ENCODE measurements at places on chromosomes 11 and 22. TPM values are rescaled to one million over a fixed set of nuclear protein-coding genes. Genes with fewer than 3 reads are reported as not detected.

Gene CRYBB1
- total RNA-seq, result not detected

Gene ZDHHC5
- total RNA-seq, result 70.4 TPM

Gene KRTAP5-7
- total RNA-seq, result not detected

GRCh38 chr11:74154620-74155281 is 16.1 kb downstream of the C2CD3 start:
- peak; percentile 13 for DNase-seq
- H3K4me3 ChIP-seq, result no peak overlapping the region
- H3K36me3 ChIP-seq, result peaks cover 25% of the 10 kb centered on the region
- H3K4me1 ChIP-seq, result peaks cover 44% of the 10 kb centered on the region
- H3K27me3 ChIP-seq, result no peaks in the 10 kb centered on the region

DNA sequence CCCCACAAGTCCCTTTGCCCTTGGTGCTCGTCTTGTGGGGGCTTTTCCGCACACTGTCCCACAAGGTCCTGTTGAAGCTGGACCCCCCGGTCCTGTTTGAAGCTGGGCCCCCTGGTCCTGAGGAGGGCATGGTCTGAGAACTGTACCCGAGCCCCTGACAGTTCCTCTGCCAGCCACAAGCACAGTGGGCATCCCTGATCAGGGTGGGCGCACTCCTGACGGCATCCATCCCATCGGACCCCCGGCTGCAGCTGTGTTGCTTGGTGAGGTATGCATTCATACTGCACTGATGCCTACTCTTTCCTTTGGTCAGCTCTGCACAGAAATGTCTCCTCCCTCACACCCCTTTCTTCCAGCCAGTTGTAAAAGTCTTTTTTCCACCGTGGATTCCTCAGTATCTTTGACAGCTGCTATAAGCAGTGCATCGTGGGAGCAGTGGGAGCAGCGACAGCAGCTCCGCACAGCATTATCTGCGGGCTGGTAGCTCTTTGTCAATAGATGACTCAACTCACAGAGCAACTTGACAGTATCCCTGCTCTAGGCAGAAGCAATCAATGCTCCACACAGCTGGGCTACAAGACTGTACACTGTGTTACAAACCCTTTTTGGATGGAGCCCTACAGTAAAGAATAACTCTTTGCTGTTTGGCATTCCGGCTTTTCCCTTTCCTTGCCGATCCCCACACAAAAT is 1030.8 kb upstream of the CCDC90B start:
- no peak for DNase-seq
- no peak overlapping the region for H3K27ac ChIP-seq
- H3K36me3 ChIP-seq, result no peaks in the 10 kb centered on the region

Gene MYO7A
- total RNA-seq, result not detected

DNA sequence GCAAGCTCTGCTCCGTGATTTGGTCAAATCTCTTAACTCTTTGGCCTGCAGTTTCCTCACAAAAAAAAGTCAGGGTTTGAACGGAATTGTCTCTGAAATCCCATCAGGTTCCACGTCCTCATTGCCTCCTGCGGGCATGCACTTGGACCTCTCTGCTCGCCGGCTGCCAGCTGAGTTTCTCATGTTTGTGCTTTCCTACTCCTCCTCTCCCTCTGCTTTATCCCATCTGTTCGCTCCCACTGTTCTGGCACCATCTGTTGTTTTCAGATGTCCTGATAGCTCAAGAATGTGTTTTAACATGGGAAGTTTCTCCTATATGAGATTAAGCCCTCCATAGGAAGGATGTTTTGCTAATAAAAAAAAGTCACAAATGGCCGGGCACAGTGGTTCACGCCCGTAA is 49.4 kb upstream of the ARHGAP42 start:
- peaks cover 22% of the 10 kb centered on the region for H3K4me1 ChIP-seq
- H3K36me3 ChIP-seq, result no peaks in the 10 kb centered on the region
- H3K27ac ChIP-seq, result no peak overlapping the region
- H3K27me3 ChIP-seq, result peaks cover 1% of the 10 kb centered on the region
- no peak for DNase-seq

DNA sequence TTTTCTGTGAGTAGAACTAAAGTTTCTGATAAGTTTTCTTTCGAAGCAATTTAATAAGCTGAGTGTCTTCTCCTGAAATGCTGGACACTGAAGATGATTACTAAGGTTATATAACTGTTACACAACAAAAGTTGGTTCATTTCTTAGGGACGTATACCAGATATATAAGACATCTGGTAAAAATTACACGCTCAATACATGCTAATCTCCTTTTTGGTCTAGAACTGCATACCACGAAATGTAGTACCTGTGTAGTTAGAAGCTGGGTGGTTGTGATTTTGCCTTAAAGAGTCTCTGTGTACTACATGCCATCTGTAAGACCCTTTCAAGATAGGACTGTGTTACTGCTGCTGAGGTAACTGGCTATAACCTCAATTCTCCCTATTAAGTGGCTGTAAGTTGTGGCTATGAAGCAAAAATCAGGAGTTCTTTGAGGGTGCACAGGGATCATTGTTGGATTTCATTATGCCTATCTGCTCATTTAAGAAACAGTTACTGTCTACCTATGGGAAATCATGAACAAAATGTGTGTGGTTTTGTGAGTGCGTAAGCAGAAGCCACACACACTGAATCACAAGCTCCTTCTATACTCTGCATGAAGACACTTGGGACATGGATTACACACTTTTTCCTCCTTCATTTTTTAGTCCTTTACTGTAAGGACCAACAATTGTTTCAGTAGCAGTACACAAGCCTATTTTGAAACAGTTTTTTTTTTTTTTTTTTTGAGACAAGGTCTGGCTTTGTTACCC is 195.9 kb downstream of the SWAP70 start:
- peak overlapping the region; percentile 82 for H3K27ac ChIP-seq
- H3K4me3 ChIP-seq, result peak overlapping the region; percentile 41
- H3K4me1 ChIP-seq, result peaks cover 73% of the 10 kb centered on the region
- peak; percentile 18 for DNase-seq
- no peaks in the 10 kb centered on the region for H3K36me3 ChIP-seq
- no peaks in the 10 kb centered on the region for H3K27me3 ChIP-seq

GRCh38 chr11:133930767-133931448 is 25.9 kb downstream of the IGSF9B start:
- H3K27ac ChIP-seq, result no peak overlapping the region
- DNase-seq, result no peak
- H3K27me3 ChIP-seq, result peaks cover 9% of the 10 kb centered on the region
- H3K36me3 ChIP-seq, result no peaks in the 10 kb centered on the region

DNA sequence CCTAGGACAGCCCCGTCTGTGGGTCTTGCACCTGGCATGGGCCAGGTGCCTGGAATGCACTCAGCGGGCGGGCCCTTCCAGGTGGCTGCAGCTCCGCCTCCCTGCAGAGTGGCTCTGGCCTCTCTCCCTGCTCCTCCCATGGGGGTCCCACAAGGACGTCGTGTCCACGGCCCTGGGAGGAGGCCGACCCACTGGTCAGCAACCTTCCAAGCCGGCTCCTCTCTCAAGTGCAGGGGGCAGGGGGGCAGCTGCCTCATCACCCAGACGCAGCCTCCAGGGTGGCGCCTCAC is 41.9 kb downstream of the CERK start:
- no peak for DNase-seq
- H3K4me1 ChIP-seq, result no peaks in the 10 kb centered on the region
- H3K36me3 ChIP-seq, result peaks cover 14% of the 10 kb centered on the region
- no peak overlapping the region for H3K4me3 ChIP-seq

- no peak for DNase-seq
- H3K27ac ChIP-seq, result no peak overlapping the region
- peaks cover 13% of the 10 kb centered on the region for H3K4me1 ChIP-seq
- H3K27me3 ChIP-seq, result no peaks in the 10 kb centered on the region
- peaks cover 15% of the 10 kb centered on the region for H3K36me3 ChIP-seq
Observed at GRCh38 chr11:73715541-73715940, 45.3 kb downstream of the RAB6A start.

DNA sequence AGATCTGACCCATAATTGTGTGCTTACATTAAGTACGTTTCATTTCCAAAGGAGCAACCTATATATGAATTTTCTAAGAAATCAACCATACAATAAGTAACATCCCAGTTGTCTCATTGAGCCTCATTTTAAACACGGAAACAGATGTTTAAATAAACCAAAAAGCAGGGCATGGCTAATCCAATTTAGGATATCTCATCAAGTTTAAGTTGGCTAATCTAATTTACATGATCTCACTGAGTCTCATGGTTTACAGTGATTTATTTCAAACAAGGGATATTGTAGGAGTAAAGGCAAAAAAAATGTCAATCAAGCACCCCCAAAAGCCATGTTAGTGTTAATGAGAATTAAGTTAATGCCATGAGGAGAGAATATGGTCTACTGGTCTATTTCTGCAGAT is 499.8 kb upstream of the CCDC90B start:
- H3K36me3 ChIP-seq, result no peaks in the 10 kb centered on the region
- H3K4me3 ChIP-seq, result no peak overlapping the region
- no peaks in the 10 kb centered on the region for H3K4me1 ChIP-seq
- H3K27me3 ChIP-seq, result peaks cover 4% of the 10 kb centered on the region
- DNase-seq, result no peak

Gene OR51T1
- not detected for total RNA-seq

Gene CD44
- total RNA-seq, result 2,221 TPM

GRCh38 chr11:133639408-133639807 is 107.1 kb upstream of the OPCML start:
- DNase-seq, result no peak
- no peaks in the 10 kb centered on the region for H3K27me3 ChIP-seq
- H3K4me1 ChIP-seq, result no peaks in the 10 kb centered on the region
- no peak overlapping the region for H3K4me3 ChIP-seq
- H3K27ac ChIP-seq, result no peak overlapping the region
